Thoracic aorta (tissue), 2 donors: ENCODE measurements at places on chromosomes 2 and 18. TPM values are rescaled to one million over a fixed set of nuclear protein-coding genes. Genes with fewer than 3 reads are reported as not detected.
A peak's percentile ranks its signal among the peaks of the same experiment; 100 is the strongest.

- DNase-seq: no peak
Observed at GRCh38 chr2:44009136-44009735, 13.4 kb upstream of the LRPPRC start.

DNA sequence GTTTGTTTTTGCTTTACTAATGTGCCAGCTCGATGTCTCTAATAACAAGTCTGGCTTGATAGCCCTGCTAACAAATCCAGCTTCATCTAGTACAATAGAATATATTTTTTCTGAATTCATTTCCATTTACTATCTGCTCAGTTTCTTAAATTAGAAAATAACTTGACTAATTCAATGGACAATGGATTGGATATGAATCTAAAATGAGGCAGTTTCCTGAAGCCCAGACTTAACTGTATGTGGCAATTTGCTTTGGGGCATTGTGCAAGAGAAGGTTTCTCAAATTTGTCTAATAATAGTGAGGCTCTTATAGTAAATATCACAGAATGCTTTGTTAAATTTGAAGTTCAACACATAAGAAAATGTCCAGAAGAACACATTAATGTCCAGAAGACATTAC, 25.8 kb downstream of the CALCRL start:
- no peak for DNase-seq

Gene IGFBP5
- total RNA-seq: 482 TPM

Gene ORC2
- 16.4 TPM for total RNA-seq

DNA sequence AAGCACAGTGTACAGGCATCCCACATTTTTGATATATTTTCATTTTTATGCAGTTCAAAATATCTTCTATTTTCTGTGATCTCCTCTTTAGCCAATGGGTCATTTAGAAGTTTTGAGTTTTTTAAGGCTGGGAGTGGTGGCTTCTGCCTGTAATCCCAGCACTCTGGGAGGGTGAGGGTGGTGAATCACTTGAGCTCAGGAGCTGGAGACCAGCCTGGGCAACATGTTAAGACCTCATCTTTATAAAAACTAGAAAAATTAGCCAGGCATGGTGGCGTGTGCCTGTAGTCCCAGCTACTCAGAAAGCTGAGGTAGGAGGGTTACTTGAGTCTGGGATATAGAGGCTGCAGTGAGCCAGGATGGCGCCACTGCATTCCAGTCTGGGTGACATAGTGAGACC, 17.8 kb downstream of the UBR3 start:
- DNase-seq: no peak

DNA sequence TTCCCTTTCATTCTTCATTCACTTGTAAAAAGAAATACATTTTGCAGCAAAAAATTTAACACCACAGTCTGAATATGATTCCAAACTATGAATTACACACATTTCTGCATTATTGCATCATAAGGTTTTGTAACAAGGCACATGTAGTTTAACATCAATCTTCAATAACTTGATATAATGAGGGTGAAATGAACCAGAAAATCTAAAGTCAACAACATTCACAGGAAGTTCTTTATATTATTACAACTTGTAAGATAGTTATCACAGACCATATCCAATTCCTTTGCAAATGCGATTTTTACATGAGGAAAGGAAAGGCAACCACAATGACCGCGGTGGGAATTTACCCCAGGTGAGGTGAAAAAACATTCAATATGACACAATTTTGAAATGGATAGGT, 213.3 kb downstream of the NAPG start:
- no peak for DNase-seq

- DNase-seq: no peak
Observed at GRCh38 chr2:162257425-162257824, 14.2 kb upstream of the FAP start.

Gene ADCYAP1
- 15.3 TPM for total RNA-seq

Gene EVX2
- not detected for total RNA-seq

GRCh38 chr18:31583185-31583854, 8.4 kb upstream of the TTR start:
- DNase-seq: no peak

DNA sequence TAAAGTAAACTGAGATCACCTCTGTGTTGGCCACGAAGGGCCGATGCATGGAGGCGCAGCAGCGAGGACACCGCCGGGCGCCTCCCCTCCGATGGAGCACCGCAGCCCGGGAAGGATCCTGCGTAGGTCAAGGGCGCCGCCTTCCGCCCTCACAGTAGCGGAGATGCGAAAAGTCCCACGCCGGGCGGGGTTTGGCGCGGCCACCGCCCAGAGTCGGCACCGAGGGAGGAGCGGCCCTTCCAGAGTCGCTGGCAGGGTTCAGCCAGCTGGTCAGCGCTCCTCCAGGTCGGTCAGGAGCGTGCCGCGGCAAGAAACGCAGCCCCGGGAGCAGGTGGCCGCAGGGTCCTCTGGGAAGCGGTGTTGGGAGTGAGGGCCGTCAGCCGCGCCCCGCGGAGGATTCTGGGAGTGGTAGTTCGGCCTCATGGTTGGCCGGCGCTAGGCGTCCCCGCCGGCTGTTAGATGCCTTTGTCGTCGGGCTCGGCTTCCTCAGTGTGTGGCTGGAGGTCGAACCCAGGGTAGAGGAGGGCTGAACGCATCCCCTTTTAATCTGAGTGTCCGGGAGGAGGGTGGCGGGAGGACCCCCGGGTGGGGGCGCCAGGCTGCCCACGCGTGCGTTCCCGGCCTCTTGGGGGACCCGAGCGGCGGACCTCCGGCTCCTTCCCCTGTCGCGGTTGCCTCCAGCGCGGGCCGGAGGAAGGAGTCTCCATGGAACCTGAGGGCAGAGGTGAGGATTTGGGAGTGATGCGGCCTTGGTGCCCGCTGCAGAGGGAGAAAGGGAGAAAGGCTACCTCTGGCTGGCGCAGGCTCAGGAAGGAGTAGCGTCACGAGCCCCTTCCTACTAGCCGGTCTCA, at the start of gene ZNF892:
Gene ZNF892 (plus strand): TSS at position 411 of the 851 bp plus-strand sequence. CDS start 295 bp downstream, at position 706.
- DNase-seq: peak; percentile 67

Gene FSHR
- total RNA-seq: not detected

DNA sequence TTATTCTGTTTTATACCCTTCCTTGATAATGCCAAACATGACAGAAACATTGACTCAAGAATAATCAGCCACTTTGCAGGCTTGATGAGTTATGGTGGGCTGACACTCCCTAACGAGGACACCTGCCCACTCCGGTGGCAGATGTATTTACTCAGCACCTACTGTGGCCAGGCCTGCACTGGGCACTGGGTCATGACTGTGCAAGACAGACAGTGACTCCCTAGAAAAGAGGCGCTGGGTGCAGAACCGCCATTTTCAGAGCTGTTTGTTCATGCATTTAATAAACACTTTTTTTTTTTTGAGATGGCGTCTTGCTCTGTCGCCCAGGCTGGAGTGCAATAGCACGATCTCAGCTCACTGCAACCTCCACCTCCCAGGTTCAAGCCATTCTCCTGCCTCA, 32.5 kb downstream of the SNED1 start:
- no peak for DNase-seq

DNA sequence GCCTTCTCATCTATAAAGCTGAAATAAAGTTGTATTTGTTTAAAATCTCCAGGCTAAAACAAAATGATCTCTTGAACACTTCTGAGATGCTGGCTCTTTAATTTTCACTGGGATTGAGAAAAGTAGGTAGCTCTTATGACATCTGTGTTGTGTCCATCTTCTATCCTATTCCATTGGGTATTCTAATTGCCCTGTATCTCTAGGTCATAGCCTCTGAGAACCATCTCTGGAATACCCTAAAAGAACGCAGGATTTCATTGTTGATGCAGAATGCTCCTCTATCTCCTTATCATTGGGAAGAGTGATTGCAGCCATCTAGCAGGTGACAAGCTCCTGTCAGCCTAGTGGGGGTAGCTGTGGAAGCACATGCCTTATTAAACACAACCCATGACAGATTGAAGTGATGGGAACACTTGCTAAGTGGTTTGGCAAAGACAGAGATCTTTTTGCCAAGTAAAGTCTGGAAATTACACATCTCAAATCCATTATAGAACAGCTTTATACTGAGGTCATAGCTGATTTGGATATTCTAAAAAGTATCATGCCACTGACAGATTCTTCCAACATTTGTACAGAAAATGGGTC, 178.2 kb downstream of the TDRD15 start:
- DNase-seq: no peak

DNA sequence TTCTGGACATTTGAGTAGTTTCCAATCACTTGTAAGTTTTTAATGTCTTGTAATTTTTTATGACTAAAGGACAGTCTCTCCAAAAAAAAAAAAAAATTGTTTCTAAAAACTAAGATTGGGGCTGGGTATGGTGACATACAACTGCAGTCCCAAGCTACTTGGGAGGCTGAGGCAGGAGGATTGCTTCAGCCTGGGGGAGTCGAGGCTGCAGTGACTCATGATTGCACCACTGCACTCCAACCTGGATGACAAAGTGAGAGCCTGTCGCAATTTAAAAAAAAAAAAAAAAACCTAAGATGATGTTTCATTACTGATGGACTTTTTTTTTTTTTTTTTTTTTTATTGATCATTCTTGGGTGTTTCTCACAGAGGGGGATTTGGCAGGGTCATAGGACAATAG, 34.4 kb upstream of the PKDCC start:
- DNase-seq: no peak

Gene ANKRD62
- total RNA-seq: not detected

Gene AQP12A
- not detected for total RNA-seq

- no peak for DNase-seq
Observed at GRCh38 chr2:110173523-110173922, 31.3 kb downstream of the NPHP1 start.

DNA sequence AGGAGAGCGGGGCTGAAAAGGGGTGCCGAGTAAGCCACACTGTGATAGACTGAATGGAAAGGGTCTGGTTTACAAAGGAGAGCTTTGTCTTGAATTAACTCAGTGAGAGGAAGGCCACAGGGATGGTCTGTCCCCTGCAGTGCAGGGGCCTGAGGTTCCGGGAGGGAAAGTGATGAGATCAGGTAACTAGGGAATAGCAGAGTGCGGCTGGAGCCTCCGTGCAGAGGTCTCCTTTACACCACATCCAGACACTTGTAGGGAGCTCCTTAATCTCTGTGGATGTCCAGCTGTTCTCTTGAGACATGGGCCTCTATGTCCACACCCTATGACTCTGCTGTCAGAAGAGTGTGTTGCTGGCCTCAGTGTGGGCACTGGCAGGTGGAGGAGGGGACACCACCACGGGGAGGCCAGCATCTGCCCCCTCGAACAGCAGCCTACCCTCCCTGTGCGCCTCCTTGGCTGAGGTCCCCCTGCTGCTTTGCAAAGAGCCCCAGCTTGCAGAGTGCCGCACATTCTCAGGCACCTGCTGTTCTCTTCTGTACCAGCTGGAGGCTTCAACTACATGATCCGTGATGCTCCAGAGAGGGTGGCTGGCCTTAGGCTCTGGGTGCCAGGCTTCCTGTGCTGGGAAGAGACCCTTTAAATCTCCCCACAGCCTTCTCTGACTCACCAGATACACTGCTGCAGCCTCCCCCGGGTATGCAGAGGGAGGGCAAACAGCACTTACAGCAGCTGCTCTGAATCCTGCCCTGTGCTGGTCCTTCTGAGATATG, 25.9 kb downstream of the ENOSF1 start:
- DNase-seq: no peak
